ENCODE measurements at places on chromosomes 6 and 20. TPM values are rescaled to one million over a fixed set of nuclear protein-coding genes. Genes with fewer than 3 reads are reported as not detected.

The OPRL1 gene
- total RNA-seq, result 0.51 TPM

The STX11 gene
- 6.3 TPM for total RNA-seq

- DNase-seq, result no peak
These were observed 261.4 kb downstream of the ARID1B start for GRCh38 chr6:157038610-157039009.

GRCh38 chr6:31477521-31477920, 20.4 kb upstream of the MICB start:
- no peak for DNase-seq

DNA sequence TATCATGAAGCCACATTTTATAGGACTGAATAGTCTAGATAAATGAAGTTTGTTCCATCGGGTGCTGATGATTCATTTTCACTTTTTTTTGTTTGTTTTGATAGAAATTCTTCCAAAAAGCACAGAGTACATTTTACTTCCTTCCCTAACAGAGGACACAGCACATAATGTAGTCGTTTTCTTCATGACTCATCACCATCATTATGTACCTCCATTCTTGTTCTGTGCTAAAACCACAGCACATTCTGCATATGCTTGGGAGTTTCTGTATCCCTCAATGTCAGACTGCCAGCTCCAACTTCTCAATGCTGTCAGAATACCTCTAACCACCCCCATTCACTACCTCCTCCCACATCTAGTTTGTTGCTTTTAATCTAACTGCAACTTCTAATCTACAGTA, 1004.9 kb upstream of the ADGRB3 start:
- no peak for DNase-seq

DNA sequence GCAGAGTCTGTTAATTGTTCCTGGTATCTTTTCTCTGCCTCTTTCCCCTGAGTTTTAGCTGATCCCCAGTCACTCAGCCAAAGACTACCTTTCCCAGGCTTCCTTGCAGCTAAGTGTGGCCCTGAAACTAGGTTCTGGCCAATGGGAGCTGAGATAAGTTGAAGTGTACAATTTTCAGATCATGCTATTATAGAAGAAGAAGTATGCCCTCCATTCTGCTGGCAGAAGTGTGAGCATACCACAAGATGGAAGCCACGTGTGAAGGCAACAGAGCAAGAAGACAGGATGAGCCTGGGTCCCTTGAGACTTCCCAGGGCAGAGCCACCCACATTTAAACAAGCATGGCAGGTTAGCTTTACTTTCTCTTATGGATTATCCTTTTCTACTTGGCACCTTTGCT, 273.2 kb downstream of the HIVEP2 start:
- no peak for DNase-seq
